ENCODE measurements at places on chromosomes 11 and 22.

- DNase-seq = no peak
These were observed 54.0 kb downstream of the TNRC6B start for GRCh38 chr22:40231618-40232313.

GRCh38 chr11:104781719-104782376, 116.4 kb downstream of the CASP12 start:
- DNase-seq = no peak

GRCh38 chr22:30121960-30122359, 41.7 kb downstream of the HORMAD2 start:
- DNase-seq = no peak

GRCh38 chr11:114262681-114263512, 33.3 kb upstream of the NNMT start:
- DNase-seq = peak; percentile 68
